IMR-90 (cell line): ENCODE measurements at places on chromosomes 3 and 15. TPM values are rescaled to one million over a fixed set of nuclear protein-coding genes. Genes with fewer than 3 reads are reported as not detected.
A peak's percentile ranks its signal among the peaks of the same experiment; 100 is the strongest.

- H3K27me3 ChIP-seq: no peaks in the 10 kb centered on the region
- H3K4me1 ChIP-seq: no peaks in the 10 kb centered on the region
- DNase-seq: no peak
- no peaks in the 10 kb centered on the region for H3K36me3 ChIP-seq
- no peak overlapping the region for H3K27ac ChIP-seq
These were observed 56.7 kb upstream of the CNTN4 start for GRCh38 chr3:2041931-2042330.

MORC1 gene
- not detected in 2 replicates for total RNA-seq

DNA sequence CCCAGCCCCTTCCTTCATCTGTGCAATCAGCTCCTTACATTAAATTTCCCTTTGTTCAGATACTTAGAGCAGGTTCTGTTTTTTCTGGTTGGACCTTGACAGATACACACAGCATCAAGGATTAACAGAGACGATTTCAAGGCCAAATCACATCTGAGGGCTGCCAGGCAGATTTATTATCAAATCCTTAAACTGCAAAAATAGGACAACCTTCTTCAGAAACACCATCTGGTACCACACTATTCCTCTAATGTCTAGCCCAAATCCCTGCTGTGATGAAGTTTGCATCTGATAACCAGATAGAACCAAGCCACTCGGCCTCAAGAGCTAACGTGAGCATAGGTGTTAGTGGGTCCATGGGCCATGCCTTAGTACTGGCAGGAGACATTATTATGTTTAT, 250.7 kb upstream of the PROK2 start:
- DNase-seq: no peak
- H3K27me3 ChIP-seq: peaks cover 4% of the 10 kb centered on the region
- no peaks in the 10 kb centered on the region for H3K36me3 ChIP-seq
- H3K27ac ChIP-seq: no peak overlapping the region

- no peaks in the 10 kb centered on the region for H3K27me3 ChIP-seq
- peaks cover 5% of the 10 kb centered on the region for H3K36me3 ChIP-seq
- peaks cover 9% of the 10 kb centered on the region for H3K4me1 ChIP-seq
These were observed 39.1 kb downstream of the ABHD5 start for GRCh38 chr3:43729707-43730414.

CCDC71 gene
- 28.3 and 29.4 TPM in 2 replicates for total RNA-seq

GRCh38 chr3:58626841-58627569, 39.6 kb downstream of the FAM3D start:
- H3K4me1 ChIP-seq: peaks cover 23% of the 10 kb centered on the region
- no peak overlapping the region for H3K4me3 ChIP-seq
- H3K36me3 ChIP-seq: no peaks in the 10 kb centered on the region
- no peak overlapping the region for H3K27ac ChIP-seq

DNA sequence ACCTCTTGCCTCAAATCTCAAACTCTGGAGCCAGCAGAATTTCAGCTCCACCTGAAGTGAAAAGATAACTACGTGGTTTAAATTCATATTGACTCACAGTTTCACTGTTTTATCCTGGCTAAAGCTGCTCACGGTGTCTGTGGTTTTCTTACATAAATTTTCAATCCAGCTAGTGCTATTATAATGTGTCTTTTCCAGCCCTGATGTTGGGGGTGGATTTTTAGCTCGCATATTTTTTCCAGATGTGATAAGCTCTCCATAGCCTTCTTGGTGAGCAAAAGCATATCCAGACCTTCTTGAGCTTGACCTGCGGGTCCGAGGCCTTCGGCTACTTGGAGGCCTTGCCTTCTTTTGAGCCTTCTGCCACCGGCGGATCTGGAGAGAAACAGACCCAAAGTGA, 239.3 kb downstream of the DTWD1 start:
- H3K4me1 ChIP-seq: peaks cover 27% of the 10 kb centered on the region
- no peaks in the 10 kb centered on the region for H3K36me3 ChIP-seq
- H3K27me3 ChIP-seq: no peaks in the 10 kb centered on the region
- peak; percentile 87 for DNase-seq

DNA sequence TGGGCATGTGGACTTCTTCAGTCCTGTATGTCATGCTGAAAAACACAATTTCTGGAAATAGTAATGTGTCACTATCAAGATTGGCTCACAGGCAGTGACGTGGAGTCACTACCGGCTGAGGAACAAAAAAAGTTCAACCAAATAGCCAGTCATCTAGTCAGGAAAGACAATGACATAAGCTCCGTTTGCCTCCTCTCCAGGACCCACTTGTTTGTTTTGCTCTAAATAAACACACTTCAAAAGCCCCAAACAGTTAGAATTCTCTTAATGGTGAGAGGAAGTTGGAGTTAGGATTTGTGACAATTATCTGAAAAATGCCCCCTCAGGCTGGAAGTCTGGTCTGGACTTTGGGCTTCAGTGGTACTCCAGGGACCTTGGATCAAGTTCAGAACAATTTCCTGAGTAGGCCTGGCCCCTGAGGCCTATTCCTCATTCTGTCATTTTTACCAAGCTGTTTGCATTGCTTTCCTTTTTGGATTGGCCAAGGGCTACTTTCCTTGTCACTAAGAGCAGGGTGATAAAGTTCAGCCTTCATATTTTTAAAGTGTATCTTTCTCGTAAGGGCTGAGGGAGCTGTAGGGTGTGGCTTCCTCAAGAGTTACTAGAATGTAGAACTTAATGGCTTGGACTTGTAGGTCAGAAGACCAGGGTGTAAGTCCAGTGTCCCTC, 98.9 kb downstream of the EOMES start:
- no peak overlapping the region for H3K4me3 ChIP-seq
- no peaks in the 10 kb centered on the region for H3K27me3 ChIP-seq
- no peak overlapping the region for H3K27ac ChIP-seq
- peaks cover 2% of the 10 kb centered on the region; the same call in 1 of the 2 replicates for H3K4me1 ChIP-seq
- H3K36me3 ChIP-seq: no peaks in the 10 kb centered on the region
- DNase-seq: peak; percentile 28

DNA sequence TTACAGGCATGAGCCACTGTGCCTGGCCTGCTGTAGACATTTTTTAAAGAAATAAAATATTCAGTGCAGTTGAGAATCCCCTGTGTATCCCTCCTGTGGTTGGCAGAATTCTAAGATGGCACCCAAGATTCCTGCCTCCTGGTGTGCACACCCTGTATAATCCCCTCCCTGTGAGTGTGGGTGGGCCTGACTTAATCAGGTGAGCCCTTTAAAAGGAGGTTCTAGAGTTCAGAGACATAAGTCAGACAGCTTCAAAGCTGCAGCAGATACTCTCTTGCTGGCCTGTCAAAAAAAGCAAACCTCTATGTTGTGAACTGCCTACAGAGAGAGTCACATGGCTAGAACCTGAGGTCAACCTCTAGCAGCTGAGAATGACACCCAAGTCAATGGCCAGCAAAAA, 7.0 kb upstream of the VIPR1 start:
- no peak overlapping the region for H3K4me3 ChIP-seq
- H3K27me3 ChIP-seq: peaks cover 21% of the 10 kb centered on the region

- no peak overlapping the region for H3K27ac ChIP-seq
- 0 out of 2 replicates have a peak, but pooled peaks cover 1% of the 10 kb centered on the region for H3K36me3 ChIP-seq
- H3K4me3 ChIP-seq: no peak overlapping the region
- peak; percentile 61 for DNase-seq
- peaks cover 3% of the 10 kb centered on the region; the same call in 1 of the 2 replicates for H3K4me1 ChIP-seq
- H3K27me3 ChIP-seq: no peaks in the 10 kb centered on the region
These were observed 533.5 kb downstream of the NAALADL2 start for GRCh38 chr3:175392653-175393052.

GRCh38 chr3:46372492-46373359, 2.0 kb downstream of the CCR5 start:
- H3K4me1 ChIP-seq: no peaks in the 10 kb centered on the region
- peak; percentile 29 for DNase-seq
- peaks cover 54% of the 10 kb centered on the region for H3K27me3 ChIP-seq
- H3K36me3 ChIP-seq: no peaks in the 10 kb centered on the region
- no peak overlapping the region for H3K4me3 ChIP-seq

KLHL40 gene
- not detected in 2 replicates for total RNA-seq

DNA sequence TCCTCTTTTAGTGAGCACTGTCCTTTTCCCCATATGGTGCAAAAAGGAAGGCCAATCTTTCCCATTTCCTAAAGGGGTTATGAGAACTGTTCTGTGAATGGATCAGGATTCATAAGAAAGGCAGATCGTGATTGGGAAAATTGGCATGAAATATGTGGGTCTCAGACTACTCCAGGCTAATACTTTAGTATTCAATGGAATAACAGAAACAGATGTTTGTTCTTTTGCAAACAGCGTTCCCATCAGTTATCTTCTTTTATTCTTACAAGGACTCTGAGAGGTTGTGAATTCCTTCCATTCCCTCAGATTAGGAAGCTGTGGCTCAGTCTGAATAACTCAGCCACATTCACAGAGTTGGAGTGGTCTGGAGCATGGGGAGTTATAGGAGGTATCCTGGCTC, 51.3 kb upstream of the MTMR10 start:
- no peaks in the 10 kb centered on the region; the same call in 1 of the 2 replicates for H3K4me1 ChIP-seq
- DNase-seq: no peak
- H3K36me3 ChIP-seq: no peaks in the 10 kb centered on the region
- H3K27ac ChIP-seq: no peak overlapping the region
- no peak overlapping the region for H3K4me3 ChIP-seq

DNA sequence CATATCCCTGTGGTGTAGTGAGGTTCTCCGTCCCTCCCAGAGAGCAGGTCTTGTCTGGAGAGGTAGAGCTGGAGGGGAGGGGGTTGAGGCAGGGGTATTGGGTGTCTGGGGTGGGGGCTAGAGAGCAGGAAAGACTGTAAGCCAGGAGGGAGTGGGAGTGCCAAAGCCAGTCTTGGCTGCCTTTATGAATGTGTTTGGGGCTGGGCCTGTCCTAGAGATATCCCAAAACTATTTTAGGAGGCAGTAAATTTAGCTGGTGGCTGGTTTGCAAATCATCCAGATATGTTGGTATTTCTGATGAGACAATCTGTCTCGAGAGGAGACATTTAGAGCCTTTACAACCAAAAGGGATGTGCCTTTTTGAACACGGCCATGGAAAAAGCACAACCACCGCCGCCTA, 166.6 kb downstream of the TLE3 start:
- DNase-seq: no peak
- peaks cover 31% of the 10 kb centered on the region for H3K27me3 ChIP-seq
- H3K27ac ChIP-seq: no peak overlapping the region
- H3K36me3 ChIP-seq: no peaks in the 10 kb centered on the region
- no peak overlapping the region for H3K4me3 ChIP-seq

MYL3 gene
- total RNA-seq: not detected in 2 replicates

DNA sequence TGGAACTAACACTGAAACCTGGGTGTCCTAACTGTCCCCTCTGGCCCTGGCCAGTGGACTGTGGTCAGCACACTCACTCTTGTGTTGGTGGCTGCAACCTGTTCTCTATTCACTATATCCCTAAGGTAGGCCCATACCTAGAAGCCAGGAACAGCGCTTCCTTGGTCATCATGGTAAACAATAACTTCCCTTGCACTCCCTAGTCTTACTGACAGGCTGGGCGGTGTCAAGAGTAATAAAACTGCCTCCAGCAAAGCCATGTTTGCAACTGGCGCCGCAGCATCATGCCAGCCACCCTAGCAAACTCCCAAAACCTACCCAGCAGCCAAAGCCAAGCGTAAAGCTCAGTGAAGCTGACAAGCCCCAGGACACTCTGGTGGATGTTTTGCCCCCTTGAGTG, 63.1 kb upstream of the TSEN2 start:
- H3K4me1 ChIP-seq: peaks cover 12% of the 10 kb centered on the region
- H3K36me3 ChIP-seq: peaks cover 3% of the 10 kb centered on the region; the same call in 1 of the 2 replicates
- no peak overlapping the region for H3K27ac ChIP-seq
- no peak for DNase-seq
- H3K27me3 ChIP-seq: no peaks in the 10 kb centered on the region

DNA sequence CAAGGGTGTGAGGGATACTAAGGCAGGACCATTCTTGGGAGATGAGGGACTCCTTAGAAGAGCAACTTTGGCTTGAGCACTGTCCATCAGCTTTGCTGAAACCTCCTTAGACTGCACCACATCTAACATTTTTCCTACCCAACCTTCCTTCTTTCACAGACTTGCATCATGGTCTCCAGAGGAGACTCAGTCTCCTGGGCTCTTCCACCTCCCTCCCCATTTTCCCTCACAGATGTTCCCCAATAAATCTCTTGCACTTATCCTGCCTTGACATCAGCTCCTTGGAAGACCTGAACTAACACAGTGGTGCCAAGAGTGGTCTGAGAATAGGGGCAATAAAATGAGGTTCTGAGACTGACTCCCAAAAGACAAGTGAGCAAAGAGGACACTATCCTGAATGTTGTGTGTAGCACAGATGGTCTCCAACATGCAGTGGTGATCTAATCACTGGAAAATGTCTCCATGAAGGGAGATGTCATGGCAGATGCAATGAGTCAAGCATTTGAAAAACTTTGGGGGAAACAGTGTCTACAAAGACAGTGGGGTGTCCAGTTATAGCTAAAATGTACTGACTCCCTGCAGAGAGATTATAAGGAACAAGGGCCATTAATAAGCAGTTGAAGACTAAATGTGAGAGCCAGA, 26.0 kb upstream of the BOC start:
- H3K4me1 ChIP-seq: peaks cover 4% of the 10 kb centered on the region; the same call in 1 of the 2 replicates
- H3K27me3 ChIP-seq: peaks cover 8% of the 10 kb centered on the region
- no peak overlapping the region for H3K4me3 ChIP-seq

- no peak overlapping the region for H3K27ac ChIP-seq
- DNase-seq: no peak
- H3K36me3 ChIP-seq: no peaks in the 10 kb centered on the region
- H3K4me1 ChIP-seq: no peaks in the 10 kb centered on the region
- no peaks in the 10 kb centered on the region for H3K27me3 ChIP-seq
- no peak overlapping the region for H3K4me3 ChIP-seq
These were observed 243.3 kb upstream of the RARB start for GRCh38 chr3:25184641-25185250.

- DNase-seq: no peak
- no peaks in the 10 kb centered on the region for H3K27me3 ChIP-seq
- H3K36me3 ChIP-seq: peaks cover 11% of the 10 kb centered on the region
These were observed 16.6 kb downstream of the ANKRD28 start for GRCh38 chr3:15781131-15781530.

PLSCR5 gene
- not detected in 2 replicates for total RNA-seq

- H3K4me3 ChIP-seq: no peak overlapping the region
- H3K36me3 ChIP-seq: no peaks in the 10 kb centered on the region
- peaks cover 3% of the 10 kb centered on the region; the same call in 1 of the 2 replicates for H3K4me1 ChIP-seq
- DNase-seq: peak; percentile 85
These were observed 326.1 kb downstream of the SATB1 start for GRCh38 chr3:18098960-18099587.

FSTL1 gene
- 1,097 and 1,642 TPM in 2 replicates for total RNA-seq

GRCh38 chr3:133277813-133278212, 122.0 kb upstream of the BFSP2 start:
- no peaks in the 10 kb centered on the region for H3K27me3 ChIP-seq
- H3K4me1 ChIP-seq: peaks cover 5% of the 10 kb centered on the region; the same call in 1 of the 2 replicates
- no peaks in the 10 kb centered on the region for H3K36me3 ChIP-seq

DNA sequence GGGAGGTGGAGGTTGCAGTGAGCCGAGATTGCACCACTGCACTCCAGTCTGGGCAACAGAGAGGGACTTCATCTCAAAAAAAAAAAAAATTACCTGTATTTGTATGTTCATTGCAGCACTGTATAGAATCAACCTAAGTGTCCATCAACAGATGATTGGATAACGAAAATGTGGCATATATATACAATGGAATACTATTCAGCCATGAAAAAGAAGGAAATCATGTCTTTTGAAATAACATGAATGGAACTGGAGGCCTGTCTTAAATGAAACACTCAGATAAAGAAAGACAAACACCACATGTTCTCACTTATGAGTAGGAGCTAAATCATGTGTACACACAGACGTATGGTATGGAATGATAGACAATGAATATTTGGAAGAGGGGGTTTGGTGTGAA, 59.4 kb upstream of the MEF2A start:
- peaks cover 18% of the 10 kb centered on the region for H3K4me1 ChIP-seq
- no peaks in the 10 kb centered on the region for H3K36me3 ChIP-seq
- 0 out of 2 replicates have a peak, but pooled peaks cover 1% of the 10 kb centered on the region for H3K27me3 ChIP-seq
- no peak for DNase-seq
- no peak overlapping the region for H3K27ac ChIP-seq

ANKRD34C gene
- not detected in 2 replicates for total RNA-seq

- DNase-seq: peak; percentile 31
- no peaks in the 10 kb centered on the region for H3K27me3 ChIP-seq
- H3K4me3 ChIP-seq: no peak overlapping the region
- peaks cover 2% of the 10 kb centered on the region for H3K4me1 ChIP-seq
- no peak overlapping the region for H3K27ac ChIP-seq
- no peaks in the 10 kb centered on the region for H3K36me3 ChIP-seq
These were observed 174.3 kb upstream of the ZBTB20 start for GRCh38 chr3:115321400-115321805.
